ENCODE measurements at places on chromosomes 4 and X. TPM values are rescaled to one million over a fixed set of nuclear protein-coding genes. Genes with fewer than 3 reads are reported as not detected.

- DNase-seq, result no peak
Measured at GRCh38 chr4:10061650-10062415, 40.5 kb upstream of the SLC2A9 start.

DNA sequence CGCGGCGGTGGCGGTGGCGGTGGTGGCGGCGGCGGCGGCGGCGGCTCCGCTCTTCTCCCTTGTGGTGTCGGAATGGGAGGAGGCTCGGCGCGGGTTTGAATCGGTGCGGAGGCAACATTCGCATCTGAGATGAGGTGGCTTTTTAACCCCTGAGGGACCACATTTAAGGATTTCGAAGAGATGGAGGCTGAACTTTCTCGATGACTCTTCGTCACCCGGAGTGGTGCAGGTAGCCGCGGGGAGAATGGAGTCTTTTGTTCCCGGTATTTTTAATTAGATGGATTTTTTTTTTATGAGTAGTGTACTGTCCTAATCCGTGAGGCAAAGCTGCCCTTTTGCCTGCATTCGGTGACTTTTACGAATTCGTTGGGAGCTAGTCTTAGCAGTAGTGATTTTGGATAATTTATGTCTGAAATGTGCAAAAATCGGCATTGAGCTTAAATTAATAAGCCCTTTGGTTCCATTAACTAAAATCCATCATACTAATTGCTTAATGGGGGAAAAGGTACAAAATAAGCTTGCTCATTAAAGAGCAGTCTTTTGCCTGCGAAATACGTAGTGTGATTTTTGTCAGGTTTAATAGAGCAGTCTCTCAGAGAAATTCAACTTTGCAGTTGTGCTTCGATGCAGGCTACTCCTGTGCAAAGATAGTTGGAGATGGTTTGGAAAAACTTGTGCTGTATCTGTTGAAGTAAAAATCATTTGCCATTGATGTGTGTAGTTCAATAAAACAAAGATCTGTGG, 206.2 kb downstream of the TENM3 start:
- no peak for DNase-seq

GRCh38 chrX:17403972-17404371, 29.0 kb downstream of the NHS start:
- DNase-seq, result no peak

- no peak for DNase-seq
Measured at GRCh38 chr4:77089866-77090265, 14.1 kb upstream of the CCNI start.

- no peak for DNase-seq
Measured at GRCh38 chrX:123173833-123174232, 10.2 kb upstream of the GRIA3 start.

The ANKRD50 gene
- 39.9 TPM for total RNA-seq

DNA sequence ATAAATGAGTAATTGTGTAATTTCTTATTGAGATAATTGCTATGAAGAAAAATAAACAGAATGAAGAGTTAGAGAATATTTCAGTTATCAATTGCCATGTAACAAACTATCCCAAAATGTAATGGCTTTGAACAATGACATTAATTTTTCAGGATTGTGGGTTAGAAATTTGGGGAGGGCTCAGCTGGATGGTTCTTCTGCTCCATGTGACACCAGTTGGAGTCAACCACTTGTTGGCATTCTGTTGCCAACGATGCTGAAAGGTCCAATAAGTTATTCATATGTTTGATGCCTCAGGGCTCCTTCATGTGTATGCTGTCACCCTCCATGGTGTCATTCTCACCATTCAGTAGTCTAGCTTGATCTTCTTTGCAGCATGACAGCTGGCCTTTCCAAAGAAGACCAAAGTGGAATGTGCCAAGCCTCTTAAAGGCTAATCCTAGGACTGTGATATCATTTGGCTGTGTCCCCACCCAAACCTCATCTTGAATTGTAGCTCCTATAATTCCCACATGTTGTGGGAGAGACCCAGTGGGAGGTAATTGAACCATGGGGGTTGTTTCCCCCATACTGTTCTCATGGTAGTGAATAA, 20.9 kb upstream of the CCDC149 start:
- DNase-seq, result no peak

GRCh38 chr4:138949866-138950265, 65.7 kb upstream of the NOCT start:
- DNase-seq, result no peak

All from posterior vena cava (tissue), 2 donors.